ENCODE measurements at places on chromosomes 16 and 17. TPM values are rescaled to one million over a fixed set of nuclear protein-coding genes. Genes with fewer than 3 reads are reported as not detected.

GRCh38 chr17:50060951-50061712 is 5.2 kb downstream of the ITGA3 start:
- DNase-seq = peak; percentile 58

Gene GABARAPL2
- 50.6 TPM for total RNA-seq

Gene FBXO31
- total RNA-seq = 6.9 TPM

Gene HSD11B2
- total RNA-seq = 0.10 TPM

Gene NMRAL1
- 102 TPM for total RNA-seq
